ENCODE measurements at places on chromosomes 7 and 10. TPM values are rescaled to one million over a fixed set of nuclear protein-coding genes. Genes with fewer than 3 reads are reported as not detected.

GRCh38 chr7:1049006-1049741 is 4.8 kb downstream of the GPR146 start:
- H3K4me1 ChIP-seq, result peaks cover 9% of the 10 kb centered on the region
- H3K27me3 ChIP-seq, result peaks cover 3% of the 10 kb centered on the region
- no peak for DNase-seq
- no peak overlapping the region for H3K27ac ChIP-seq
- no peaks in the 10 kb centered on the region for H3K36me3 ChIP-seq

DNA sequence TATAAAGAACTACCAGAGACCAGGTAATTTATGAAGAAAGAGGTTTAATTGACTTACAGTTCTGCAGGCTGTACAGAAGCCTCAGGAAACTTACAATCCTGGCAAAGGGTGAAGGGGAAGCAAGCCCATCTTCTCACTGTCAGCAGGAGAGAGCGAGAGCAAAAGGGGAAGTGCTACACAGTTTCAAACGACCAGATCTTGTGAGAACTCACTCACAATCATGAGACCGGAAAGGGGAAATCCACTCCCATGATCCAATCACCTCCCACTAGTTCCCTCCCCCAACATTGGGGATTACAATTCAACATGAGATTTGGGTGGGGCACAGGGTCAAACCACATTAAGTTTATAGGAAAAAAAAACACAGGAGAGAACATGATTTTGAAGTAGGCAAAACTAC is 222.1 kb upstream of the SHH start:
- no peak overlapping the region for H3K4me3 ChIP-seq
- no peak overlapping the region for H3K27ac ChIP-seq
- no peaks in the 10 kb centered on the region for H3K4me1 ChIP-seq
- DNase-seq, result no peak

DNA sequence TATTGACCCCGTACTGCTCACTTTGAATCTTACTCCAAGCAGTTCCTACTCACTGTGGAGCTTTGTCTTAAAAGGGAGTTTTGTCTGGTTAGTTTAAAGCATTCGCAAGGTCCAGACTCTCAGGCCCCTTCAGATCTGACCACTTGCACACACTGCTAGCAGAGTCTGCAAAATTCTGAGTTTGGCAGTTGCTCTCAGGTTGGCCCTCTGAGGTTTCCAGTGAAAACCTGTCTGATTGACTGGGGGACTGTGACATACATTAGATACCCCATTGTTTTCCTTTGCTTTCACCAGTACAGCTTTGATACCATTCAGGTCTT is 149.2 kb downstream of the XPNPEP1 start:
- H3K36me3 ChIP-seq, result no peaks in the 10 kb centered on the region
- H3K27ac ChIP-seq, result no peak overlapping the region
- H3K27me3 ChIP-seq, result no peaks in the 10 kb centered on the region
- no peak for DNase-seq

DNA sequence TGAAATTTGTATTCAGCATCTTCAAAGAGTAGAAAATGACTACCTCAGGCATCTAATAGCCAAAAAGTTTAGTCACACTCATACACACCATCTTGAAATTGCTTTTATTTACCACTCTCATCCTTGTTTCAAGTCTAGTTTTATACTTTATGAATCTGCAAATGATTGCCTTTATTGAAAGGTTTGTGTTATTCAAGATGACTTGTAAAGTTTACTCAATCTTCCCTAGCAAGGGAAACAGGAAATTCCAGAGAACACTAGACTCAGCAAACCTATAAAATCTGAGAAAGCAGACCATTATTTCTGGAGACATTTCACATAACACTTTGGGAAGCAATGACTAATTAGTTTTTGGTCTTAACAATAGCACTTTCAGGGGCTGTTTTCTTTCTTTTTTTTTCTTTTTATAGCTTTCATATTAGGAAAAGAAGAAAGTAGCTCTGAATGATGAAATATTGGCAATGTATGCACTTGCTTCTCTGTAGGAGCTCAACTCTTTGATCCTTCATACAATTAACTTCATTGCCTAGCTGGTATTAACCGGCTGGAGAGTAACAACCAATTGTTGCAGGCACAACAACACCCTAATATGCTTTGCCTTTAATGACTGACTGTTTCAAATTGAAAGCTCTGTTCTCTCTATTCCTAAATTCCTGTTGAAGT is 68.9 kb upstream of the HDAC9 start:
- no peaks in the 10 kb centered on the region for H3K36me3 ChIP-seq
- H3K4me3 ChIP-seq, result no peak overlapping the region
- H3K4me1 ChIP-seq, result peaks cover 55% of the 10 kb centered on the region
- peak; percentile 59 for DNase-seq

GRCh38 chr7:115252461-115252860 is 330.6 kb downstream of the MDFIC start:
- no peaks in the 10 kb centered on the region for H3K27me3 ChIP-seq
- H3K27ac ChIP-seq, result no peak overlapping the region
- H3K4me3 ChIP-seq, result no peak overlapping the region
- peaks cover 11% of the 10 kb centered on the region for H3K4me1 ChIP-seq

DNA sequence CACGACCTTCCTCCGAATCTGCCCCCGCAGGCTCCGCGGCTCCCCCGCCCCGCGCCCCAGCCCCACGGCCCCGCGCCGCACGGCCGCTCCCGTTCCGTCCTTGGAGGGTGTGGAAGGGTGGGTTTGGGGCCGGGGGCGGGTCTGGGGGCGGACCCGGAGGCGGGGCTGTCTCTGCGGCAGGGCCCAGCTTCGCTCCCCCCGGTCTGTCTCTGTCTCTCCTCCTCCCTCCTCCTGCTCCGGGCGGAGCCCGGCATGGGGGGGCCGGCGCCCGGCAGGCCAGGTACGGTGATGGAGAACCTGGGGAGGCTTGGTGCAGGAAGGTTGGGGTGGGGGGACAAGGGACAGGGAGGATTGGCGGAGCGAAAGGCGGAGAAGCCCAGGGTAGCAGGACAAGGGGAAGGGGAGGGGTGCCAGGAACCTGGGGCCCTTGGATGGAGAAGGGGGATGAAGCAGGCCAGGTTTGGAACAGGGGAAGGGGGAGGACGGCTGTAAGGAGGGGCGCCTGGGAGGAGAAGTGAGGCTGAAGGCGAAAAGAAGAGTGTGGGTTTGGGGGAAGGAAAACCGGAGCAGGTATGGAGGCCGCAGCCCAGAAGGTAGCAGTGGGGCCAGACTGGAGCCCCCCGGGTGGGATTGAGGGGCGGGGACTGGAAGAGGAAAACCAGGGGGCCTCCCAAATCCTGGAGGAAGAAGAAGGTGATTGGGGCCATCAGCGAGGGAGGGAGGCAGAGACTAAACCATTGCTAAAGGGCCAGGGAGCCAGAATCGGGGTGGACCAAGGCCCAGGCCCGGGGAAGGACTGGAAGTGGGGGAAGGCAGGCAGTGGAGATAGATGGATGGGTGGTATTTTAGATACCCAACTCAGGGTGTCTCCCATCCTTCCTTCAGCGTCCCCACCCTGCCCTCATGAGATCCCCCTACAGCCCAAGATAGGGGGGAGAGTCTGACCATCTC is at the start of gene NYAP1:
Gene NYAP1, plus strand, starts transcription at position 206 of the 951 bp plus-strand sequence. CDS start 1,385 bp downstream, outside the sequence.
- H3K4me3 ChIP-seq, result peak within 1 kb of the TSS; percentile 86
- H3K27me3 ChIP-seq, result peaks cover 2% of the 10 kb centered on the region
- peaks cover 16% of the 10 kb centered on the region for H3K4me1 ChIP-seq
- DNase-seq, result no peak
- no peaks in the 10 kb centered on the region for H3K36me3 ChIP-seq
- H3K27ac ChIP-seq, result peak within 1 kb of the TSS; percentile 33

DNA sequence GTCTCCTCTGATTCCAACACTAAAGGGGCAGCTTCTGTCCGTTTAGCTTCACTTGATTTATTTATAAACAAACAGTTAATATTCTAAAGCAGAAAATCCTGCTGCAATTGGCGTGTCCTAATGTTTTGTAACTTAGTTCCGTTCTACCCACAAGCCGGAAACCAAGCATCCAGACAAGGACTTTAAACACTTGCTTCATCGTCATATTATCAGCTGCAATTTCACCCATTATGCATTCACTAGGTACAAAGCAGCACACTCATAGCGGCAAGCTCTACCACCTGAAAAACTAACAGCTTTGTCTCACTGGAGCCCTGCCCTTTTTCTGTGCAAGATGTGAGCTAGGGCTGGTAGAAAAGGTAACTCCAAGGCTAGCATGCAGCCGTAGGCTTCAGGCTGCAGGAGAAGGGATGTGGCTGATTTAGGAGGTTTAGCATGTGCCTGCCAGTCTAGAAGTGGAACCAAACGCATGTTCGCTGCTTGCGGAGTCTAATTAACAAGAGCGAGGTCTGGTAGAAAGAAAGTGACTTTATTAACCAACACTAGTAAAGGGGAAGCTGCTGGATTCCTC is 43.7 kb upstream of the BPGM start:
- H3K4me1 ChIP-seq, result peaks cover 46% of the 10 kb centered on the region
- H3K27me3 ChIP-seq, result no peaks in the 10 kb centered on the region
- H3K36me3 ChIP-seq, result peaks cover 10% of the 10 kb centered on the region
- peak overlapping the region; percentile 64 for H3K4me3 ChIP-seq

GRCh38 chr7:84669177-84669732 is 474.7 kb upstream of the SEMA3A start:
- no peak overlapping the region for H3K4me3 ChIP-seq
- H3K36me3 ChIP-seq, result no peaks in the 10 kb centered on the region
- no peak for DNase-seq
- no peak overlapping the region for H3K27ac ChIP-seq
- H3K27me3 ChIP-seq, result no peaks in the 10 kb centered on the region

DNA sequence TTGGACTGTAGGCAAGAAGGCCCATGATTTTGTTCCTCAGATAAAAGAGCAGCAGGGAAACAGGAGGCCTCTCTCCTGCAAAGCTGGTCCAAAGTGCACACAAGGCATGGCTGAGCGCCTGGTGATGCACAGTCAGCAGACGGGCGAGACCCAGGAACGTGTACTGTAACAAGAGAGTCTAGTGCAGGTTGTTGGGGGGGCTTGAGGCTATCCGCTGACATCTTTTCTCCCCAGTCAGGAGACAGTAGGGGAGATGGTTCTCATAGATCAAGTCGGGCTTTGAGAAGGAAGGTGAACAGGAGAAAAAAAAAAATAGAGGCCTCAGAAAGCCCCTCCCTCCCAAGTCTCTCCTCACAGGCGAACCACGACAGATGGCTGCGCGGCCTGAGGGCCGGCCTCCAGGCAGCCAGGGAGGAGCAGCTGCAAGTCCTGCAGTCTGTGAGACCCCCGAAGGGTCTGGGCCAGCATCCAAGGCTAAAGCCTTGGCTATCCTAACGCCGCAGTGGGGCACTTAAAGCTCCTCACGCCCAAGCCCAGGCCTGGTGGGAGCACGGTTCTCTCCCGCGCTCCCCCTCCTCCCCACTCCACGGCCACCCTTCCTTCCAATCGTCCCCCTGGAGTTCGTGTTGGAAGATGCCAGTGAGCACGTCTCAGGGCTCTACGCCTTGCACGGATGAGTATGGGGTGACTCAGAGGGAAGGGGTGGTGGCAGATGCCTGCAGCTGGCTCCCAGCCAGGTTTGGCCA is 68.3 kb downstream of the PRKAG2 start:
- no peaks in the 10 kb centered on the region for H3K4me1 ChIP-seq
- no peaks in the 10 kb centered on the region for H3K36me3 ChIP-seq
- DNase-seq, result no peak
- no peak overlapping the region for H3K27ac ChIP-seq
- no peak overlapping the region for H3K4me3 ChIP-seq
- peaks cover 62% of the 10 kb centered on the region for H3K27me3 ChIP-seq

The FRMD4A gene
- 109 TPM for total RNA-seq

The ADAM12 gene
- 6.5 TPM for total RNA-seq

The CYP2W1 gene
- not detected for total RNA-seq

The TMEM26 gene
- total RNA-seq, result not detected

The CPA4 gene
- total RNA-seq, result 17.6 TPM

The LRRC61 gene
- total RNA-seq, result not detected

Data from HFFc6 (cell line).